ENCODE measurements at places on chromosomes 2 and 18.

GRCh38 chr2:62136956-62137830, 58.7 kb upstream of the B3GNT2 start:
- DNase-seq, result no peak

GRCh38 chr2:64115808-64116598, 28.2 kb downstream of the PELI1 start:
- peak; percentile 28 for DNase-seq

GRCh38 chr18:53698907-53699306, 525.6 kb downstream of the MBD2 start:
- DNase-seq, result peak; percentile 25

GRCh38 chr2:155665704-155666103, 666.8 kb downstream of the NR4A2 start:
- no peak for DNase-seq

Measured in hematopoietic multipotent progenitor cell treated with erythropoietin and hydrocortisone succinate and interleukin-3 and kit ligand, for 4 days (in vitro differentiated cells).